ENCODE measurements at places on chromosomes 11 and 22.

- no peak for DNase-seq
Measured at GRCh38 chr11:119445850-119446249, 22.9 kb upstream of the THY1 start.

DNA sequence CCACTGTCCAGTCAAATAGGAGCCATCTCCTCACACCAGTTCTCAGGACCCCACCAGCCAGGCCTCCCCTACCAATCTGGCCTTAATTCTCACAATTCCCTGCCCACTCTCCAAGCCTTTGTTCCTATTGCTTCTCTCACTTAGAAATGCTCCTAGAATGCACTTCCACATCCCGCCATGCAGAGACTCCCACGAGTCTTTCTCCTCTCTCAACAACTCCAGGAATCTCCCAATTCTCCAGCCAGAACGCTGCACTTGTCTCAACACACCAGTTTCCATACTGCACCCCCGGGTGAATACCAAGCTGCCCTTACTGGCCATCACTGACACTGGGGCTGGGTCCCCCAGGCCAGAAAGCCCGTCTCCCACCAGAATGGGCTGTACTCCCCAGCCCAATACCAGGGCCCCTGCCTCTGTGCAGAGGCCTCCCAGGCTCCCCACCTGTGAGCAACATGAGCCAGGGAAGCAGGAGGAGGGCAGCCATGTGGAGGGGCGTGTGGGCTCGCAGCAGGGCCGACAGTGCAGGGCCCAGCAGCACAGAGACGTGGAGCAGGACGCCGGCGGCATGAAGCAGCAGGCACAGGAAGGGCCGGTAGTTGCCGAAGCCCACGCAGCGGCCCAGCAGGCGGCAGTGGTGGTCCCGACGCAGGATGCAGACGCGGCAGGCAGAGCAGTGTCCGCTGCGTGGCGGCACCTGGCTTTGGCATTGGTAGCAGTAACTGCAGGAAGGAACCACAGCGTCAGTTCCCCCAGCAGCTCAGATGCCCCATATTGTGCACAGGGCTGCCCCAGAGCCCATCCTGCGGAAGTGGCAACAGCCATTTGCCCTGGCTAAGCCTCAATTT is 2.4 kb downstream of the ZDHHC24 start:
- peak; percentile 43 for DNase-seq

- DNase-seq = no peak
Measured at GRCh38 chr11:106983261-106983660, 35.0 kb downstream of the GUCY1A2 start.

- DNase-seq = no peak
Measured at GRCh38 chr11:75454987-75455386, 22.0 kb upstream of the KLHL35 start.

DNA sequence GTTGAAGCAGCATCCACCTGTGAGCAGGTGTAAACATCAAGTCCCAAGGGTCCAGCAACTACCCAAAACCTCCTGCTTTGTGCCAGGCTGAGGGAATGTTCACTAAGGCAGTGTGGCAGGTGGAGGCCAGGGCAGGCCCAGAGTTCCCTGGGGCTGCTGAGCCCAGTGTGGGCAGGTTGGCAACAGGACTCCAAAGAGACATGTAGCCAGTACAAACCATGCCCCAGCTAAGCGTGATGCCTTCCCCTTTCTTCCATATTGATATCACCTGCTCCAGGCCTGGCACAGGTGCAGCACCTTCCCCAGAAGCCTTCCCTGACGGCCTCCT is 30.0 kb upstream of the SCUBE2 start:
- no peak for DNase-seq

DNA sequence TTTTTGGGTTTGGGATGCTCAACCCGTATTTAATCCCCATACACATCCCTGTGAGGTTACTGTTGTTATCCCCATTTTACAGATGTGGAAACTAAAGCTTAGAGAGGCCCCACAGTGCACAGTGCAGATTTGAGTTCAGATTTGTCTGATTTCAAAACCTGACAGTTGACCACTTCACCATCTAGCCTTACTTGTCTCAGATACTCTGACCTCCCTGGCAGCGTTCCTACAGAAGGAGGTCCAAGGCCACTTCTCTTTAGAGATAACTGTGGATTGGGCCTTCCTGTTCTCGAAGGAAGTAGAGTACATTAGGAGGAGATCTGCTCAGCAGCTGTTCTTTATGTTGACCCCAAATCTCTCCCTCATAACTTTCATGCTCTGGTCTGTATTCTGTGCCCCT is 46.7 kb upstream of the CTTN start:
- DNase-seq = no peak
